Stimulated activated CD8-positive, alpha-beta memory T cell treated with anti-CD3 and anti-CD28 coated beads, Interleukin-7, amount 100 ng/mL, for 48 hours (primary cell): ENCODE measurements at places on chromosomes 2 and 18.

GRCh38 chr18:33839452-33840211, 261.6 kb downstream of the ASXL3 start:
- no peak for DNase-seq

DNA sequence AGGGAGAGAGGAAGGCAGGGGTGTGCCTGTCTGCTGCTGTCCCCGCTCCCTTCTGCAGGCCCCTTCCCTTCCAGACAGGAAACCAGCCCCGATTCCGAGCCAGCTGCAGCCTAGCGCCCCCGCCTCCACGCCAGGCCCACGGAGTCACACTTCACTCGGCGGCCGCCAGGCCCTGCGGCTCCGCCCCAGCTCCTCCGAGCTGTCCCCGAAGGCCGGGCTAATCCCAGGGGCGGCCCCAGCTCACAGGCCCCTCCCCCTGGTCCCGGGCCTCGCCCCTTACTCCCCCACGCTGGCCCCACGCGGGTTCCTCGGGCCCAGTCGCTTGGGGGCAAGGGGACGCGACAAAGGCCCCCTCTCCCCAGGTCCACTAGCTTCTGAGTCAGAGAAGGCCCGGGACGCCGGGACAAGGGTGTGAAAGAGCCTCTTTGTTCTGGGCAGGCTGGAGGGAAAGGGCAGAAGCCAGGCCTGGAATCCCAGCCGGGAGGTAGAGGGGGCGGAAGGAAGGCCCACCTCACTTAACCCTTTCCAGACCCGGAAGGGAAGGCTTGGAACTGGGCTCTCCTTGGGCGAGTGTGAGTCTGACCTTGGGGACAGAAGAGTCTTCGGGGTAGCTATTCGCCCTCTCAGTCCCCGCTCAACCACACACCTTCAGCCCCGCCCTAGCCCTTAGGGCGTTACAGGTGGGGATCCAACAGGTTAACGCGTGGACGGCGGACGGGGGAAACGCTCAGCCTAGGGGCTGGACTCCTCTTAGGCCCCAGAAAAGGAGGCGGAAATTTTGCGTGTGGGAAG, 1.2 kb downstream of the RTKN start:
- peak; percentile 39 for DNase-seq

- DNase-seq: no peak
Observed at GRCh38 chr2:236847023-236847422, 238.7 kb upstream of the COPS8 start.

- DNase-seq: no peak
Observed at GRCh38 chr18:9091066-9091476, 11.4 kb upstream of the NDUFV2 start.
